ENCODE measurements at places on chromosomes 3 and 15.

DNA sequence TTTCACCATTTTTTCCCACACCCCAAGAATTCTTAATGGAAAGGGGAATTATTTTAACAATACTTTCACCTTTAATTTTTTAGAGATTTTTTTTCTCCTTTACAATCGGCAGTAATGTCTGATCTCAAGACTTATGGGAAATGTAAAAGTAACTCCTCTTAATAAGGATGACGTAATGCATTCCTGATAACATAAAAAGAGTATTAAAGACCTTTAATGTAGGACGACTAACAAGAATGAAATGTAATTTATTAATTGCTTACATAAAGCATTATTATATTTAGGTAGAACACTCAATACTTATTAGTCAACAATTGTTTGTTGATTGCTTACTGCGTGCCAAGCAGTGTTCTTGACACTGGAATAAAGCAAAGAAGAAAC lies 416.8 kb upstream of the NAALADL2 start:
- DNase-seq, result no peak

DNA sequence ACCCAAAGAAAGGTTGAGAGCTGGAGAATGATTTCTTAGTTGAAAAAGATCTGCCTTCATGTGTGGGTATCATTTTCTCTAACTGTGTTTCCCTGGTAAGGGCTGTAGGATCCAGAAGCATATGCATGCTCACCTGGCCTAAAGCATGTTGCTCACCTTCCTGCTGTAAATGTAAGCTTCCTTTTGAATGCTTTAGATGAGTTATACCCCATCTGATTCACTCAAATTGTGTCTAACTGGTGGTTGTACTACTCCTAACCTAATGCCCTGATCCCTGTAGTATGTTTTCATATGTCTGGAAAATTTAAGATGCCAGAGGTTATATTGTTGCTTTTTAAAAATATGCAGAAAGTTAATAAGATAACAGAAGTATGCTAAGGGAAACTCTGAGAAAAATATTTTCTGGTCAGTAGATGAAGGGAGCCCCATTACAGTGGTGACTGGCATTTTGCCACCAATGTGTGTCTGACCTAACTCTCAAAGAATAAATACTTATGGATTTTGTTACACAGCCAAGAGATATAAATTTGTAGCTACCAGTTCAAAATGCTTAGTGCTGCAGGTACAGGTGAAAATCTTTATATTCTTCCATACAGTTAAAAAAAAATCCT lies 7.7 kb downstream of the FILIP1L start:
- DNase-seq, result peak; percentile 70

- no peak for DNase-seq
Measured at GRCh38 chr3:61524933-61525332, 36.4 kb upstream of the PTPRG start.

- no peak for DNase-seq
Measured at GRCh38 chr3:138768946-138769345, 65.8 kb downstream of the PIK3CB start.

DNA sequence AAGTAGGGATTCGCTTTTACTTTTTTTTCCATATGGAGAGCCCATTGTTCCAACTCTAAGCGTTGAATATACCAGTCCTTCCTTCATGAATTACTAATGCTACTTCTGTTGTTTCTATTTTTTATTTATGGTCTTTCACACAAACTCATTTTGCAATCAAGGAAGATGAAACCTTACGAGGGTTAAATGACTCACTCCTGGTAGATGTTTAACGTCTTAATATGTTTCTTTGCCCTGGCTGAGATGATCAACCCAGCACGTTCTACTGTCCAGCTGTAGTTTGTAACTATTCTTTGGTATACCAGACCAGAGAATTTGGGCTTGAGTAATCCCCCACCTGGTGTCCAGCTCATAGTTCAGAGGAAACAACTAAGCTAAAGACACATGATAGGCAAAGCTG lies 23.1 kb downstream of the CDCP1 start:
- DNase-seq, result peak; percentile 79

DNA sequence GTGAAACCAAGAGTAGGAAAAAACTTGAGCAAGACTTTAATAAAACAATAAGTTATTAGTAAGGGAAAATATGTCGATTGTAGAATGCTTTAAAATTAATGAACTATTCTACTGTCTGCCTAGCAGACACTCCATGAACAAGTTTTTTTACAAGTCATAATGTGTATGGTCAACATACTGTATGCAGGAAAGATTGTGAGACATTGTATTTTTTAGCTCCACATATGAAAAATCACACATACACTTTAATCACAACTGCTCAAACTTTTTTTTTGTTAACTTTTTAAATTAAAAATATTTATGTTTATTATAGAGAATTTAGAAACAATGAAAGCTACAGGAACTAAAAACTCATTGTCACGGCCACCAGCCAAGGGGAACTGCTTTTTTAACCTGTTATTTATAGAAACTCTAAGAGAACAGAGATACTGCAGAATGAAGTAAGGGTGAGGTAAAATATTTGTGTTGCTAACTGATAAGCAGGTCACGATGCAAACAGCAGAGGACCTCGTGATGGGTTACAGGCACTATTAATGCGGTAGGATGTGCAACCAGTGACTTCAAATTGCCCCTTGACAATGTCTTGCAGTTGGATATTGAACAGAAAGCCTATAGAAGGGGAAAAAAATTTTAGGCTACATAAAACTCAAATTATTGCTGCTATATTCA lies 53.0 kb downstream of the THSD4 start:
- DNase-seq, result no peak

DNA sequence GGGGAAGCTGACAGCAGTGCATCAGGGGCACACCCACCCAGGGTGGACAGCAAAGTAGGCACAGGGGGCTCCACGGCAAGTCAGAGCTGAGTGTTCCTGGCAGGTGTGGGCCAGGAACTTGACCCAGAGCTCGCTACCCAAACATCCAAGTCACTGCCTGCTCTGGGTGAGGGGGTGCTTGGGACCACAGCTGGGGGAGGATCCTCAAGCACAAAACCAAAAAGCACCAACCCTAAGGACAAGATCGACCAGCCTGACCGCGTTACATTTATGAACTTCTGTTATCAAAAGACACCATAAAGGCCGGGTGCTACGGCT lies 101.2 kb downstream of the CHSY1 start:
- DNase-seq, result no peak

GRCh38 chr3:135444058-135444457 lies 521.5 kb upstream of the PPP2R3A start:
- no peak for DNase-seq

DNA sequence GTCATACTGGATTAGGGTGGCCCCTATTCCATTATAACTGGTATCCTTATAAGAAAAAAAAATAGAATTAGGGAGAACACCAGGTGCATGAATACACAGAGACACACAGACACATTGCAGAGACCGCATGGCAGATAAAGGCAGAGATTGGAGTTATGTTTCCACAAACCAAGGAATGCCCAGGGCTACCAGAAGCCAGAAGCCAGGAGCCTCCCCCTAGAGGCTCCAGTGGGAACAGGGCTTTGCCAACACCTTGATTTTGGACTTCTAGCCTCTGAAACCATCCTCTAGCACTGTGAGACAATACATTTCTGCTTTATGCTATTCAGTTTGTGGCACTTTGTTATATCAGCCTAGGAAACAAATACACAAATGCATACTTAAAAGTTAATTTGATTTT lies 10.4 kb downstream of the GOLM2 start:
- DNase-seq, result no peak

DNA sequence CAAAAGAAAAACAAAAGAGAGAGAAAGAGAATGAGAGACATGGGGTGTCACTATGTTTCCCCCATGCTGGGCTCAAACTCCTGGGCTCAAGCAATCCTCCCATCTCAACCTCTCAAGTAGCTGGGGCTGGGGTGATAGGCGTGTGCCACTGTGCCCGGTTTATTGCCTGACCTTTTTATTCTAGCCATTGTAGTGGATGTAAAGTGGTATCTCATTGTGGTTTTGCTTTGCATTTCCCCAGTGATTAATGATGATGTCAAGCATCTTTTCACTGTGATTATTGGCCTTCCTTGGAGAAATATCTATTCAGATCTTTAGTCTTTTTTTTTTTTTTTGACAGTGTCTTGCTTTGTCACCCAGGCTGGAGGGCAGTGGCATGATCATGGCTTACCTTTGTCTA lies 37.7 kb upstream of the GK5 start:
- DNase-seq, result no peak

- DNase-seq, result peak; percentile 89
Measured at GRCh38 chr3:69329892-69330291, 56.0 kb downstream of the FRMD4B start.

- no peak for DNase-seq
Measured at GRCh38 chr3:62534326-62534725, 161.0 kb upstream of the FEZF2 start.

- DNase-seq, result peak; percentile 92
Measured at GRCh38 chr3:142087676-142088075, 61.7 kb downstream of the TFDP2 start.

- DNase-seq, result no peak
Measured at GRCh38 chr3:141065841-141066805, 15.0 kb downstream of the SPSB4 start.

DNA sequence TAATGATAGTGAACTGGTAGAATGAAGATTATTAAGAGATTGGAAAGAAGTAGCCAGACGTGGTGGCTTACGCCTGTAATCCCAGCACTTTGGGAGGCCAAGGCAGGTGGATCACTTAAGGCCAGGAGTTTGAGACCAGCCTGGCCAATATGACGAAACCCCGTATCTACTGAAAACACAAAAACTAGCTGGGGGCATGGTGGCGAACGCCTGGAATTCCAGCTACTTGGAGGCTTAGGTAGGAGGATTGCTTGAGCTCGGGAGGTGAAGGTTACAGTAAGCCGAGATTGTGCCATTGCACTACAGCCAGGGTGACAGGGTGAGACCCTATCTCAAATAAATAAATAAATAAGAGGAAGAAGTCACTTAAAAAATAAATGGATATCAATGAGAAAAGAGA lies 14.0 kb downstream of the USP8 start:
- DNase-seq, result no peak

DNA sequence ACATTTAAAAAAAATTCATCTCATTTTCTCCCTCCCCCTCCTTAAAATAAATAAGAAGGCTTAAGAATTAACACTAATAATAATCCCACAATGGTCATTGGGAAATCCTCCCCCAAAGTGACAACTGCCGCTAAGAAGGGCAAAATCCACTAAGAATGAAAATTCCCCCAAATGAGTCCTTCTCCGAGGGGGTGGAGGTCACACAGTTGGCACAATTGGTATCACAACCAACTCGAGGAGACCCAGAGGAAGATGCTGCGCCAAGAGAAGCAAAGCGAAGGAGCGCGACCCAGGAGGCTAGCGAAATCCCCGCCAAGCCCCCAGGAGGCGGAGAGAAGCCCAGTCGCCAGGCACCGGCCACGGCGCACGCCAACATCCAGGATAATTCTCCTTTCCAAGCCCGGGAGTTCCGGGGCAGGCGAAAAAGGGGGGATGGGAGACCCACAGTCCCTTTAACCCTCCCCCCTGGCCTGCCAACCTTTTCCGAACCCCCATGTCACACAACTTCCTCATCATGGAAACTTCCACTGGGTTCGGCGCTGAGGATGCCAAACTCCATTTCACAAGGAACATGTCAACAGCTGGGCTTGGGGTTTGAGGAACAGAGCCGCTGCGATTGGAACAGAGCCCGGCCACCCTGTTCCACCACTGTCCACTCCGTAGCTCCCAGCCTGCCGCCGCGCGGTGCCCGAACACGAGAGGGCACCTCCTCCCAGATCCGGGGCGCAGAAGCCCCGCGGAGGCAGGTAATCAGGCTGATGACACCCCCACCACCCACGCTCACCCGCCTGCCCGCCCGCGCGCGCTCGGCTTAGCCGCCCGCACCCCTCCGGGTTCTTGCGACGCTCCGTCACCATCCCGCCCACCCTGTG lies 668 bp downstream of the THRB start:
- no peak for DNase-seq

DNA sequence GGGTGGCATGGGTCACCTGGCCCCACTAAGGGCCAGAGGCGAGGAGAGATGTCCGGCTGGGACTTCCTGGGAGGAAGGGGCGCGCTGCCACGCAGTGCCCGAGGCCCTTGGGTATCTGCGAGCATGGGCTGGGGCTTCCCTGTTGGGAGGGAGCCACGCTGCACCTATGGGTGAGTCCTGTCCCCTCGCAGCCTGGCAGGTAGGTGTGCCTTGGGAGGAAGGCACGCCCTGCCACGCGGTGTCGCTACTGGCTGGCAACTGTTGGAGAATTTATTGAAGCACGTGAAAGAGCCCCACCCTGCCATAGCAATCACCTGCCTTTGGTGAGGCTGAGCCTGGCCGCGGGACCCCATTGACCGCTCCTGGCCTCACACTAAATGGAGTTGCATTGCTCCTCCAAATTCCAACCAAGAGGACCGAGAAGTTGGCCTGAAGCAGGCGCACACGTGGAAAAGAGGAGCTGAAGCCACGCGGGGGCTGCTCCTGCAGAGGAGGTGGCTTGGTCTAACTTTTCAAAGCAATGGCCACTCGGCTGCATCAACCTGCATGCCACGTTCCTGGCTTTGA lies 134.2 kb downstream of the TJP1 start:
- DNase-seq, result no peak

DNA sequence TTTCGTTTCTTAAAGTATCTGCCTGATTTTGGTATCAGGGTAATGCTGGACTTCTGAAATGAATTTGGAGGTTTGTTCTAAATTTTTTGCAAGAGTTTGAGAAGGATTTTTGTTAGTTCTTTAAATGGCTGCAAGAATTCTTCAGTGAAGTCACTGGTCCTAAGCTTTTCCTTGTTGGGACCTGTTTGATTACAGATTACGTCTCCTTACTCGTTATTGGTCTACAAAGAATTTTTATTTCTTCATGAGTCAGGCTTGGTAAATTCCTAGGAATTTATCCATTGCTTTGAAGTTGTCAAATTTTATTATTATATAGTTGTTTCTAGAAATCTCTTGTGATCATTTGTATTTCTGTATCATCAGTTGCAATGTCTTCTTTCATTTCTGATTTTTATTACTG lies 196.0 kb downstream of the DPH6 start:
- DNase-seq, result peak; percentile 33

- no peak for DNase-seq
Measured at GRCh38 chr3:20059929-20060328, 19.7 kb downstream of the KAT2B start.

- peak; percentile 66 for DNase-seq
Measured at GRCh38 chr3:99868311-99868646, 50.6 kb downstream of the CMSS1 start.

- DNase-seq, result no peak
Measured at GRCh38 chr3:14304101-14305045, 98.0 kb upstream of the SLC6A6 start.
